ENCODE measurements at places on chromosomes 3 and 15.

DNA sequence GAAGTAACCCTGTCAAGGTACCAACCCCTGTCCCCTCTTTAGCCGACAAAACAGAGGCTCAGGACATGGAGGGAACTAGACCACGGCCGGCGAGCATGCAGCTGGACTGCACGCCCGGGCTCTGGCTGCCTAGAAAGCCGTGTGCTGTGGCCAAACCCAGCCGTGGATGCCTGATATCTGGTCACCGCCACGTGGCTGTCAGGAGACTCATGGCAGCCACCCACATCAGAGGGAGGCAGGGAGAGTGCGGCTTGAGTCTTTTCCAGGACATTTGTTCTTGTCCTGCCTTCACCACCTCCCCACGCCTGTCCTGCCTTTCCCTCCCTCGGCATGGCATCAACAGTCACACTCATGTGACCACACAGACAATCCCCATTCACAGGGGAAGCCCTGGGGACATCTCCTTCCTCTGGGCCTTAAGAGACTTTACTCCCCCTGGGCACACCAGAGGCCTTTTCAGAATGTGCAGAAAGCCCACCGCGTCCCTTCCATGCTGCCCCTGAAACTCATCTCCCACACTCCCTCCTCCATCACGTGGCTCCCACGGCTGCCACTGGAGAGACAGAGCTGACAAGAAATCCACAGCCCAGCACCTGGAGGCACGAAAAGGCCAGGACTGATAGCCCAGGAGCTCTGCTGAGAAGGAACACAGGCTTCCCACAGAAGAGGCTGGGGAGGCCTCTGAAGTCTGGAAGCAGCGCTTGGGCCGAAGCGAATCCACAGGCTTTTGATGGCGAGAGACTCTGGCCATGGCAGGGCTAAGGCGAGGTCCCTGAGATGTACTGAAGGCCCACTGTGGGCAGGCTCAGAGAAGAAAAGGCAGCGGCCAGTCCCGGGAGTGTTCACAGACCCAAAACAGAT is 71.2 kb upstream of the IQSEC1 start:
- no peak for DNase-seq

DNA sequence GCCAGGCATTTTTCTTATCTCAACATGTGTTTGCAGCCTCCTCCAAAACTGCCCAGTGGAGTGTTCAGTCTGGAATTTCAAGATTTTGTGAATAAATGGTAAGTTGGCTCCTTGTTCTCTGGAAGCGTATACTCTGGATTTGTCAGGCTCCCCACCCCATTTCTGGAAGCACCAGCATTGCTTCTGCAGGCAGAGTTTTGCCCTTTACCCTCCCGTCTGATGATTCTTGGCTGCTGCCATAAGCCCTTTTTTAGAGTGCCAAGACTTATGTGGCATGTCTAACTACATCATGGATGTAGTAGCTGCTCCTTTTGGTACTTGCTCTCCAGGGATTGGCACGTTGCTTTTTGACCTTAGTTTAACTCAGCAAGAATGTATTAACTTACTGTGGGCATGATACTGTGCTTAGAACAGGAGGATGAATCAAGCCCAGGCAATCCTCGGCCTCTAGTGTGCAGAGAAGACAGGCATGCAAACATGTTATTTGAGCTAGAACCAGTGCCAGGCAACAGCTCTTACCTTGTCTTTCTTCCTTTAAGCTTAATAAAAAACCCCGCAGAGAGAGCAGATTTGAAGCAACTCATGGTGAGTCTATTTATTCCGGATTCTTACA is 8.3 kb downstream of the SNAPC5 start:
- no peak for DNase-seq

- no peak for DNase-seq
Measured at GRCh38 chr15:79418693-79419279, 13.3 kb upstream of the MINAR1 start.

GRCh38 chr15:92076541-92076940 is 223.0 kb downstream of the SLCO3A1 start:
- no peak for DNase-seq

GRCh38 chr15:71511796-71512681 is 298.3 kb upstream of the NR2E3 start:
- no peak for DNase-seq

DNA sequence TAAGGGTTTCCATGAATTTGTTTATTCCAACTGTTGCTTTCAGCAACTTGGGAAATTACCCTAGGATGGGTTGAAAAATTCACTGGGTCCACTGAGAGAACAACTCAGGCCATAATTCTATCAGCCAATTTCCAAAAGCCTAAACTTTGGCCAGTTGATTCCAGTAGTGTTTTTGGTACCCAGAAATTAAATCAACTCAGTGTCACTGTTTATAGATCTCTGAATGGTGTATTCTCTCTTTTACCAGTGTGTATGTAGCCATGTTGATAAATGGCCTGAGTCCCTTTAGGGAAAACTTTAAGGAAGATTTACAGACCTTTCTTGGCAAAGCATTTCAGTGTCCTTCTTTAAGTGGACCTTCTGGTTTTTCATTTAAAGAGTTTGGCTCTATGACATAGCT is 636.4 kb downstream of the OTOL1 start:
- no peak for DNase-seq

- DNase-seq, result no peak
Measured at GRCh38 chr15:70762469-70763119, 764 bp downstream of the UACA start.

DNA sequence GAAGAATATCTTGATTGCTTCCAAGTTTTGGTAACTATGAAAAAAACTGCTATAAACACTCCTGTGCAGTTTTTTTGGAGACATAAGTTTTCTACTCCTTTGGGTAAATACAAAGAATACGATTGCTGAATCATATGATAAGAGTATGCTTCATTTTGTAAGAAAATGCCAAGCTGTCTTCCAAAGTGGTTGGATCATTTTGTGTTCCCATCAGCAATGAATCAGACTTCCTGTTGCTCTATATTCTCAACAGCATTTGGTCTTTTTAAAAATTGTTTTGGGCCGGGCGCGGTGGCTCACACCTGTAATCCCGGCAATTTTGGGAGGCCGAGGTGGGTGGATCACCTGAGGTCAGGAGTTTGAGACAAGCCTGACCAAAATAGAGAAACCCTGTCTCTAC is 14.5 kb downstream of the BTD start:
- DNase-seq, result no peak

- DNase-seq, result no peak
Measured at GRCh38 chr3:30169487-30169886, 436.9 kb upstream of the TGFBR2 start.

- no peak for DNase-seq
Measured at GRCh38 chr3:65314916-65315315, 627.1 kb upstream of the ADAMTS9 start.

DNA sequence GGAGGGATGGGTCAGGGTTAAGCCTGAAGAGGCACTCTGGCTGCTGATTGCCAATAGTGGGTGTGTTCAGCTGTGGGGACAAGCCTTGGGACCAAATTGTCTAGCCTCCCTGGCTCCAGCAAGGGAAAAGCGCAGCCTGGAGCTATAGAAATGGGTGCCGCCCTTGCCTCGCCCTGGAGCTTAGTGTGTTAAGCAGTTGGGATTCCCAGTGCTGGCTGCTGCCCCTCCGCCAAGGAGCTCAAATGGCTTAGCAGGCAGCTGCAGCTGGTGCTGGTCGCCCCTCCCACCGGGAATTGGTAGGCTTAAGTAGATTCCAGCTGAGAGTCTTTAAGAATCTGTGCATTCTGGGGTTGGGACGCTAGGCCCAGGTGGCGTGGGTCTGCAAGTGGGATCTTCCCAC is 662.9 kb upstream of the TBL1XR1 start:
- DNase-seq, result no peak

- DNase-seq, result no peak
Measured at GRCh38 chr3:185409957-185410356, 47.0 kb downstream of the MAP3K13 start.

DNA sequence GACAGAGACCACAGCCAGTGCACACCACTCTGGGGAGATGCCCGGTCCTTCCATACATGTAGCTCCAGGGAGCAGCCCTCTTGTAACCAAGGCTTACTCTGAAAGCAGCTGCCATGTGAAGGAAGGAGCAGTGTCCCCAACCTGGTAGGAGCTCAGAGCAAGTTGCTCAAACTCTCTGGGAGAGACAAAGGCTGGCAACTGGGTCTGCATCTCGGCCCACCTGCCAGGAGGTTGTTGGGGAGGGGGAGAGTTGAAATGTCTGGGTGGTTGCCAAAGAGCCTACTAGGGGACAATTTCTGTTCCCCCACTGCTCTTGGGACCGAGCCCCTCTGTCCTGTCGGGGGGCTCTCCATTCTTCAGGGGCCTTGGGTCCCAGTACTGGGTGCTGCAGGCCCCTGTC is 309.9 kb downstream of the TLE3 start:
- DNase-seq, result no peak

DNA sequence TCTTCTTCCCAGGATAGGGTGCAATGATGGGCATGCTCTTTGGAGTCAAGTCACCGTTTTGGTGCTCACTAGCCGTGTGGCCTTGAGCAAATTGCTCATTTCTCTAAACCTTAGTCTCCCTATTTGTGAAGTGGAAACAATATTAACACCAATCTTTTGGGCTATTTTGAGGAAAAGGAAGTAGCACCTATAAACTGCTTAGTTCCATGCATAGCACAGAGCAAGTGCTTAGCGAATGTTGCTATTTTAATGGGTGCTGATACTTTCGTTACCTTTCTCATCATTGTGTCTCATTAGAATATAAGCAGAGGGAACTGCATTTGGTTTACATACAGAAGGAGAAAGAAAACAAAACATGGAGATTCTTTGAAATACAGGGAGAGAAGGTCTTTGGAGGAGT is 66.1 kb downstream of the BOC start:
- DNase-seq, result no peak

- no peak for DNase-seq
Measured at GRCh38 chr3:44885618-44886017, 11.2 kb downstream of the TGM4 start.

DNA sequence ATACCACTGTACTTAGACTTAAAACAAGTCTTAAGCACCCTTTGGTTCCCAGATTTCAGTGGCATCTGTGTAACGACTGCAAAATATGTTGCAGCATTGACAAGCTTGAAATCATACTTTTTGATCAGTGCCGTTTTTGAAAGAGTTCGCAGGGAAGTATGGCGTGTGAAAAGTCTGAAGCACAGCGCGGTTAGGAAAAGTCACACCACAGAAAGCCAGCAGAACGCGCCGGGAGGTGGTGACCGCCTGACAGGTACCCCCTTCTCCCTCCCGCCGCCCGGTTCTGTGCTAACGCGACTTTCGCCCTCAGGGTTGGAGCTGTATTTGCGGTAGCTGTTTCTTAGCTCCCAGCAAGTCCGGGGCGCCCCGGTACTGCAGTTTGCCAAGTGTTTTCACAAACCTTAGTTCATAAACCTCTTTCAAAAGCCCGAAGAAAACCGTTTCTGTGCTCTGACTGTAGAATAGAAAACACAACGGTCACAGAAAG is 481 bp upstream of the CRYBG3 start:
- DNase-seq, result no peak

- DNase-seq, result no peak
Measured at GRCh38 chr15:67724691-67725375, 100.5 kb upstream of the SKOR1 start.

DNA sequence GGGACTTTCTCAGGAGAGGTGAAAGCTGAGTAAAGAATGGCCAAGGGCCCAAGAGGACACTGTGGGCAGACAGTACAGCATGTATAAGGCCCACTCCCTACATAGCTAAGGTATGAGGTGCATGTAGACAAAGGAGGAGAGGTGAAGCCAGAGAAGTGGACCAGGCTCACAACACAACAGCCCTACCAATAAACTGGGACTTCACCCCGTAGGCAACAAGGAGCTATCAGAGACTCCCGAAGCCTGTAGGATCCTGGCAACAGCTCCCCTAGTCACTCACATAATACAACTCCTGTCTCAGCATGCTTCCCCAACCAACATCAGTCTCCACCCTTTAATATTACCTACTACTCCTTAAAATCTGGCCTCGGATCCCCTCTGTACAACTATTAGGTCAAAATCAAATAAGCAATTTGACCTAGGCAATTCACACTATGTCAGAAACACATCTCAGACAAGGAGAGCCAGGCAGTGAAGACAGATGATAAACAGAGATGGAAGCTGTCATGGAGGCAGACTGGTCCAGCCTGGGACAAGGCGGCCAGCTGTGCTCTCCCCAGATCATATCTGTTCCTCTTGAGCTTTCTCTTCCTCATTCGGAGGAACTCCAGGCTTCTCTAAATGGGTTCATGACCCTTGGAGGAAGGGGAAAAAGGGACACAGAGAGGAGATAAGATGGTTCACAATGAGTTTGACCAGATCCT is 1.4 kb downstream of the XXYLT1 start:
- DNase-seq, result no peak

GRCh38 chr15:101464999-101465669 is 24.4 kb downstream of the PCSK6 start:
- DNase-seq, result no peak

GRCh38 chr15:78789615-78790014 is 21.6 kb downstream of the ADAMTS7 start:
- DNase-seq, result no peak

DNA sequence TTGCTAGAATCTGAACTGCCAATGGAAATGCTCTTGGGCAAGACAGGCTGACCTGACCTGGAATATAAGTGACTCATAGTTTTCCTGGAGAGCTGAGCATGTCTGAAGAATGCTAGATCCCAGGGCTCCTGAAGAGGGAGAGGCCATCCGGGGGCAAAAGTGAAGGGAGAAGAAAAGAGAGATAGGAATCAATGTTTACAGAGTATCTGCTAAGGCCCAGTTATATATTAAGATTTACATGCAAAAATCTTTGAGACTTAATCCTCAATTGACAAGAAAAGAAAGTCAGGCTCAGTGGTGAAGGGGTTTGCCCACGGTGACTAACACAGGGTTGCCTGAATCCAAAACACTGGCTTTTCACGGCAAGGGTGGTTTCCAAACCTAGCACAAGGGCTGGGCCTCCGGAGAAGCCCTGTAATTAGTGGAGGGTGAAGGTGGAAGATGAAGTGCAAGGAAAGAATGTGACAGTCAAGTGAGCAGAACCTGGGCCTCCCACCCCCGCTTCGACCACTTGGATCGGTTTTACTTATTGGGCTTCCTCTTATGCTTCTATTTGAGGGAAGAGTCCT is 91.7 kb upstream of the FGF12 start:
- peak; percentile 59 for DNase-seq

DNA sequence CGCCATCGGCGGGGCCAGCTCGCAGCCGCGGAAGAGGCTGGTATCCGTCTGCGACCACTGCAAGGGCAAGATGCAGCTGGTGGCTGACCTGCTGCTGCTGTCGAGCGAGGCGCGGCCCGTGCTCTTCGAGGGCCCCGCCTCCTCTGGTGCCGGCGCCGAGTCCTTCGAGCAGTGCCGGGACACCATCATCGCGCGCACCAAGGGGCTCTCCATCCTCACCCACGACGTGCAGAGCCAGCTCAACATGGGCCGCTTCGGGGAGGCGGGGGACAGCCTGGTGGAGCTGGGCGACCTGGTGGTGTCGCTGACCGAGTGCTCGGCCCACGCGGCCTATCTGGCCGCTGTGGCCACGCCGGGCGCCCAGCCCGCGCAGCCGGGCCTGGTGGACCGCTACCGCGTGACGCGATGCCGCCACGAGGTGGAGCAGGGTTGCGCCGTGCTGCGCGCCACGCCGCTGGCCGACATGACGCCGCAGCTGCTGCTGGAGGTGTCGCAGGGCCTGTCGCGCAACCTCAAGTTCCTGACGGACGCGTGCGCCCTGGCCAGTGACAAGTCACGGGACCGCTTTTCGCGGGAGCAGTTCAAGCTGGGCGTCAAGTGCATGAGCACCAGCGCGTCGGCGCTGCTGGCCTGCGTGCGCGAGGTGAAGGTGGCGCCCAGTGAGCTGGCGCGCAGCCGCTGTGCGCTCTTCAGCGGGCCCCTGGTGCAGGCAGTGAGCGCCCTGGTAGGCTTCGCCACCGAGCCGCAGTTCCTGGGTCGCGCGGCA is 1.8 kb downstream of the TLNRD1 start:
- no peak for DNase-seq
